ENCODE measurements at places on chromosomes 1 and 21. TPM values are rescaled to one million over a fixed set of nuclear protein-coding genes. Genes with fewer than 3 reads are reported as not detected.
A peak's percentile ranks its signal among the peaks of the same experiment; 100 is the strongest.

DNA sequence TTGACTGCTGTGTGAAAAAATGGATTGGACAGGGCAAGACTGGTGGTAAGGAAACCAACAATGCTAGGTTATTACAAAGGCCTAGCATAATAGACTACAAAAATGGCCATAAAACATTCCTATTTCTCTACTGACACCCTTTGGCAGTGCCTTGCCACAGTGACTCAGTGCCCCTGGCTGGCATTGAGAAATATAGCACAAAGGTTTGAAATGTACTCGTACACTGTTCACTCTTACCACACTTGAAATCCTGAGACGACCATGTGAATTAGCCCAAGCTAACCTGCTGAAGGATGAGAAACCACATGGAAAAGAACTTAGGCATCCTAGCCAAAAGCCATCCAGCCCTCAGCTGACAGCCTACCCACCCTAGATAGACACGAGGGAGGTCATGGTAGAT lies 149.8 kb upstream of the PALMD start:
- no peak for DNase-seq
- no peak overlapping the region for H3K4me3 ChIP-seq
- H3K27me3 ChIP-seq = no peaks in the 10 kb centered on the region
- peaks cover 22% of the 10 kb centered on the region for H3K4me1 ChIP-seq
- no peak overlapping the region for H3K27ac ChIP-seq
- H3K36me3 ChIP-seq = no peaks in the 10 kb centered on the region

GRCh38 chr1:30108186-30108585 lies 615.2 kb downstream of the MATN1 start:
- no peak for DNase-seq
- H3K4me3 ChIP-seq = no peak overlapping the region
- no peak overlapping the region for H3K27ac ChIP-seq

DNA sequence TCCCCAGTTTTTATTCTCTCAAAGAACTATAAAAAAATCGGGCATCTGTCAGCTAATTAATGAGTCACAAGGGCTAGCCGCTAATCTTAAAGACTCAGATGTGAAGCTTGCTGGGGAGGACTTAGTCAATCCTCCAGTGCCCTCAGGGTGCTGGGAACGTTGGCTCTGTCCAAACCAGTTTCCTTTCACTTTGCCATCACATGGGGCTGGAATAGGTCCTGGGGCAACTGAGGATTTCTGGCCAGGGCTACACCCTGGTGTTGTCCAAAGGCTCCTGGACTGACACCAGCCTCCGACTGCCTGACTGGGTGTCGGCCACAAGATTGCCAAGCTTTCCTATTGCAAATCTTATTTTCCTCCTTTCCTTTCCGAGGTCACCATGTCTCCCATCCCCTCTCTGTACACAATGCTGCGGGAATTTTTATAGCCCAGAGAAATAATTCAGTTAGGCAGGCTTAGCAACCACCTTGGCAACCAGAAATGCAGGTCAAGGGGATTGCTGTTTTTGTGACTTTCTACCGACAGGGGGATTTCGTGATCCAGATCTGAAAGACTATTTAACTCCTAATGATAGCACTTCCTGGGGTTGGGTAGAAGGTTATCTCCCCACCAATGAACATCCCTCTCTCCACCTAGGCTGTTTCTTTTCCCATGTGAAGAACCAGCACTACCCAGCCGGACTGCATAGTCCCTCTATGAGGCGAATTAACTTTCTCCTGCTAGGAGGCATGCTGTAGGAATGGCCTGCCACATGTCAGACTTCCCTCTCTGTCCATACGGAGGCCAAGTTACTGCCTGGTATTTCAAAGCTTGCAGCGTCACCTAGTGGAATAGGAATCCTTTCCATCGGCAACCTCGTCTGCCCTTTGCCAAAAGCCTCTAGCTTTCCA lies 29.9 kb upstream of the CTBS start:
- H3K27ac ChIP-seq = no peak overlapping the region
- peak; percentile 85 for DNase-seq
- peaks cover 6% of the 10 kb centered on the region for H3K27me3 ChIP-seq
- H3K36me3 ChIP-seq = no peaks in the 10 kb centered on the region
- H3K4me3 ChIP-seq = peak overlapping the region; percentile 59

GRCh38 chr21:42321231-42321630 lies 6.0 kb upstream of the TFF3 start:
- DNase-seq = no peak
- peaks cover 1% of the 10 kb centered on the region for H3K27me3 ChIP-seq
- peaks cover 3% of the 10 kb centered on the region for H3K4me1 ChIP-seq
- no peak overlapping the region for H3K27ac ChIP-seq
- H3K4me3 ChIP-seq = no peak overlapping the region

- no peak overlapping the region for H3K4me3 ChIP-seq
- no peaks in the 10 kb centered on the region for H3K27me3 ChIP-seq
- H3K4me1 ChIP-seq = no peaks in the 10 kb centered on the region
Measured at GRCh38 chr1:81672766-81673165, 128.0 kb upstream of the ADGRL2 start.

- peaks cover 12% of the 10 kb centered on the region for H3K4me1 ChIP-seq
- DNase-seq = no peak
- H3K36me3 ChIP-seq = no peaks in the 10 kb centered on the region
- H3K27me3 ChIP-seq = no peaks in the 10 kb centered on the region
- H3K27ac ChIP-seq = no peak overlapping the region
- no peak overlapping the region for H3K4me3 ChIP-seq
Measured at GRCh38 chr1:216205176-216205575, 218.1 kb downstream of the USH2A start.

- no peak for DNase-seq
- H3K4me1 ChIP-seq = peaks cover 14% of the 10 kb centered on the region
- H3K27ac ChIP-seq = no peak overlapping the region
- no peaks in the 10 kb centered on the region for H3K27me3 ChIP-seq
- no peak overlapping the region for H3K4me3 ChIP-seq
- 0 out of 3 replicates have a peak, but pooled peaks cover 2% of the 10 kb centered on the region for H3K36me3 ChIP-seq
Measured at GRCh38 chr1:150805899-150806298, 2.2 kb downstream of the CTSK start.

DNA sequence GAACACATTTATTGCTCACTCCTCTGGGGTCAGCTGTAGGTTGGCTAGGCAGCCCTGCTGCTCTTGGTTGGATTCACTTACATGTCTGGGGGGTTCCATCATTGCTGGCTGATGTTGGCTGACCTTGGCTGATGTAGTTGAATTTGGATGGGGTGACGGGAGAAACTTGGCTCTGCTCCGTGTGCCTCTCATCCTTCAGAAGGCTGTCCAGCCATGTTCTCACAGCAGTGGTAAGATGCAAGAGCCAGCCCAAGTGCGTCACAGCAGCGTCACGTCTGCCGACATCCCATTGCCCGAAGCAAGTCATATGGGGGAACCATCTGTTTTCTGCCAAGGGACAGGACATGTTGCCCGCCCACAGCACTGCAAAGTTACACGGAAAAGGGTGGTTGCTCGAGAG lies 613.5 kb downstream of the MATN1 start:
- H3K27me3 ChIP-seq = no peaks in the 10 kb centered on the region
- H3K4me3 ChIP-seq = no peak overlapping the region
- no peaks in the 10 kb centered on the region for H3K4me1 ChIP-seq
- H3K36me3 ChIP-seq = no peaks in the 10 kb centered on the region

DNA sequence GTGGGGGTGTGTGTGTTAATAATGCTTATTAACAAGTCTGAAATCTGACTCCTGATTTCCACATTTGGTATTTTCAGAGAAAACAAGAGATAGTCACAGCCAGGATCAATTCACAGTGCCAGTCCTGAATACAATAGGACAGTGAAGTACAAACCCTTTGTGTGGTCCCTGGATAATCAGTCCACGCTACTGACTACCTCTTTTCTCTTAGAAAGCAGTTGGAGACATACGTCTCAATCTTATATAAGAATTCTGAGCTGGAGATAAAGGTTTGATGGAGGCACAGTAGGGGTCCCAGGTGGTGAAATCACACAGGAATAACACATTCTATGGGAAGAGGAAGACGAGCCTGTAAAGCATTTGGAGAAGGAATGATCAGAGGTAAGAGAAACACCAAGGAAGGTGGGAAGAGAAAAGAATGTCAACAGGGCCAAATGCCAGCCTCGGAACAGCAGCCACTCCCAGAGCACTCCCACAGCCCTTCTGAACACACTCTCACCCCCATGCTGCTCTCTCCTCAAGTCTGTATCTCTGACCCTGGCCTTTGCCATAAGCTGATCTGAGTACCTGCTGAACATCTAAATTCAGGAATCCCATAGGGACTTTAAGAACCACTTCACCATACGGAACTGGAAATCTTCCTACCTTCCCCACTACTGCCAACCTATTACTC lies 48.6 kb downstream of the TRAF5 start:
- no peak overlapping the region for H3K27ac ChIP-seq
- peaks cover 25% of the 10 kb centered on the region for H3K4me1 ChIP-seq
- H3K27me3 ChIP-seq = no peaks in the 10 kb centered on the region
- DNase-seq = peak; percentile 8
- no peak overlapping the region for H3K4me3 ChIP-seq

FCRL3 gene
- not detected for total RNA-seq

SPRR2G gene
- not detected for total RNA-seq

CLDN8 gene
- total RNA-seq = not detected

SPRR4 gene
- not detected for total RNA-seq

Measured in HepG2 (cell line).